ENCODE measurements at places on chromosomes 16 and 17.

DNA sequence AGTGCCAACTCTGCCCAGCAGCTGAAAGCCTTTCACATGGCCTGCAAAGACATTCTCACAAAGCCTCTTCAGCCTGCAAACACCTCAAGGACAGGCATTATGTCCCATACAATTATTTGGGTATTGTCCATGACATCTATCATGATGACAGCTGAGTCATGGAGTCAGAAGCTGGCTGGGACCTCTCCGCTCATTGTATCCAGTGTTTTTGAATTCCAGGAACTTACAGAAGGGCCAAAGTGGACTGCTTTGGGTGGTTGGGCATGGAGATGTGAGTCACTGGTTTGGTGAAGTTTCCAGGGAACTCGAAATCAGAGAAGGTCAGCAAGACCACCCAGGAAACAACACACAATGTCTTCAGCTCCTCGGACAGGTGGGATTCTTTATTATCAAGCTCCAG, 188.6 kb upstream of the CCL2 start:
- DNase-seq: no peak

DNA sequence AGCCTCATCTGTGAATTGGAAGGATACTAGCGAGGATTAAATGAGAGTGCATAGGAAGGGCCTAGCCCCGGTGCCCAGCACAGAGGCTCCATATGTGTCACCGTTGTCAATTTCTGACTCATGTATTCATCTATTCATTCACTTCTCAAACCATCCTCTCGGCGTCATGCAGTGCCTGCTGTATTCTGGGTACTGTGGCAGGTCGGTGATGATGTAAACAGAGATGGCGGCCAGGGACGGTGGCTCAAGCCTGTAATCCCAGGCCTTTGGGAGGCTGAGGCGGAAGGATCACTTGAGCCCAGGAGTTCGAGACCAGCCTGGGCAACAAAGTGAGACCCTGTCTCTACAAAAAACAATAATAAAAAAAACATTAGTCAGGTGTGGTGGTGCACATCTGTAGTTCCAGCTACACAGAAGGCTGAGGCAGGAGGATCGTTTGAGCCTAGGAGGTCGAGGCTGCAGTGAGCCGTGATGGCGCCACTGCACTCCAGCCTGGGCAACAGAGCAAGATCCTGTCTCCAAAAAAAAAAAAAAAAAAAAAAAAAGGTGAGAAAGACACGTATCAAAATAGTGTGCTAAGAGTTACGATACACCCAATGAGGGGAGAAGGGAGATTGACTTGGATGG, 4.3 kb upstream of the PPP1R1B start:
- DNase-seq: no peak

- no peak for DNase-seq
These were observed 34.3 kb downstream of the SMURF2 start for GRCh38 chr17:64627797-64628196.

GRCh38 chr16:54284931-54285413, 1.6 kb downstream of the IRX3 start:
- DNase-seq: no peak

GRCh38 chr16:24174504-24174903, 81.6 kb upstream of the CACNG3 start:
- DNase-seq: no peak

DNA sequence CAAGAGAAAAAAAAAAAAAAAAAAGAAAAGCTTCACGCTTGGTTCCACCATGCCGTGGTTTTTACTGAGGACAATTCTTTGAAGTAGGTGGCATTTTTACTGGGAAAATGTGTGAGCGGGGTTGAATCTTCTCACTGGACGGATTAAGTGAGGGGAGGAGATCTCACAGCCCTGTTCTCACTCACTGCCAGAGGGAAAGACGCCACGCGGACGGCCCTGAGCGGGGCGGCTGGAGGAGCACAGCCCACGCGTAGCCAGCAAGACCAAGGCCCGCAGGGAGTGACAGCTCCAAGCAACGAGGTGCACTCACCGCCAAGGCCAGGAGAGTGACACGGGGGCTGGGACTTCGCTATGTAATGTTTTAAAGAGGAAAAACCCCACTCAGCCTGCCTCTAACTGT, 43.1 kb downstream of the MRM3 start:
- DNase-seq: no peak

GRCh38 chr17:74814453-74814852, 38.3 kb upstream of the NAT9 start:
- DNase-seq: no peak

DNA sequence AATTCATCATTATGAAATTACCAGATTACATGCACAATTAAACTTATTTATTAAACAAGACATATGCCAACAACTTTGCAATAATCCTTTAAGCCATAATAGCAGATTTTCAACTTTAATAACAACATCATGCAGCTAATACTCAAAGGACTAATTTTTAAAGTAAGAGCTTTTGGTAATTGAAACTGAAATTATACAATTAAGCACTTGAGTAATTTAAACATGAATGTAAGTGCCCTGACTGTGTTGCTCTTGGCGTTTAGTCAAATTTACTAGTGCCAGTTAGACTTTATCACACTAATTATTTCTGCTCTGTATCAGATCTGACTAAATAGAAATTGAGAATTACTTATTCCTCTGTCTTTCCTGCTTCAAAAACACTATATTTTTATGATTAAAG, 46.8 kb upstream of the PSMD7 start:
- no peak for DNase-seq

- no peak for DNase-seq
These were observed 404 bp downstream of the EMC6 start for GRCh38 chr17:3669085-3669347.

- no peak for DNase-seq
These were observed 21.9 kb downstream of the WIPI1 start for GRCh38 chr17:68435361-68435760.

DNA sequence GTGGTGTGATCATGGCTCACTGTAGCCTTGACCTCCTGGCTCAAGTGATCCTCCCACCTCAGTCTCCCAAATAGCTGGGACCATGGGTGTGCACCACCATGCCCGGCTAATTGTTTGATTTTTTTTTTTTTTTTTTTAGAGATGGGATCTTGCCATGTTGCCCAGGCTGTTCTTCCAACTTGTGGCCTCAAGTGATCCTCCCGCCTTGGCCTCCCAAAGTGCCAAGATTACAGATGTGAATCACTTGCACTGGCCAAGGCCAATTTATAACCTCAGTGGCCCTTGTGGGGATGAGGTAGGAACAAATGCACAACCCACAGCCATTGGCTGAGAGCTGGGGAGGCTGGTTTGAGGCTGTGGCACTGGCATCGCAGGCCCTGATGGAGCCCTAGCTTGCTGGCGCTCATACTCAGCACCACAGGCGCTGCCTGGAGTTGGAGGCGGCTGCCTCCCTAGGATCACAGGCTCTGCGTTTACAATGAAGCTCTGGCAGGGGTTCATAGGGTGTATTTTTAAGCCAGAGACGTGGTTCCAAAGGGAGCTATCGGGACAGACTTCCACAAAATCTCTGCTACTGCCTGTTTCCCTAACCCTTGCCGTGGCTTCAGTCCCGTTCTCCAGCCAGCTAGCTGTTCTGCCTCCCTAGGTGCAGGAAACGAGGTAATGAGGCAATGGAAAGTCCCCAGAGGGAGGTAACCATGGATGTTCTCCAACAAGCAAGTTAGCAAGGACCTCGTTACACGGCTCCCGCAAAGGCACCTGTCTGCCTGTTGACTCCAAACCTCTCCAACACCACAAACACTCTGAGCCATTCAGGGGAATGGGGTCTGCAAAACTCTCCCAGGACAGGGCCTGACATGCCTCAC, 2.9 kb downstream of the ABCA3 start:
- DNase-seq: no peak

GRCh38 chr17:75048249-75048878, 1.3 kb downstream of the KCTD2 start:
- no peak for DNase-seq

DNA sequence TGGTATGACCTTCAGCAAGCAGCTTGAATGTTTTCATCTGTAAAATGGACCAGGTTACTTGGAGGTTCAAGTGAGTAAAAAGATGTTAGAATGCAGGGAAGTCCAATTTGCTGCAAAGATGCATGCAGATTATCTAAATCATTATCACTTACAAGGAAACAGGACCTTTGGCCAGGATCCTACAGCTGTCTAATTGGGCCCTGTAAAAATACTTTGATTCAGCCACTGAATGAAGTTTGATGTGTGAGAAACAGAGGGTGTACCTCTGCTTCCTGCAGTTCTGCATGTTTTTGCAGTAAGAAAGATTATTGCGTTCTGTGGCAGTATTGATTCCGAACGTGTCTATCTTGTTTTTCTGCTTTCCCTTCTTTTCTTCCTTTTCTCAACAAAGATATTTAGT, 10.2 kb downstream of the CDH13 start:
- no peak for DNase-seq

DNA sequence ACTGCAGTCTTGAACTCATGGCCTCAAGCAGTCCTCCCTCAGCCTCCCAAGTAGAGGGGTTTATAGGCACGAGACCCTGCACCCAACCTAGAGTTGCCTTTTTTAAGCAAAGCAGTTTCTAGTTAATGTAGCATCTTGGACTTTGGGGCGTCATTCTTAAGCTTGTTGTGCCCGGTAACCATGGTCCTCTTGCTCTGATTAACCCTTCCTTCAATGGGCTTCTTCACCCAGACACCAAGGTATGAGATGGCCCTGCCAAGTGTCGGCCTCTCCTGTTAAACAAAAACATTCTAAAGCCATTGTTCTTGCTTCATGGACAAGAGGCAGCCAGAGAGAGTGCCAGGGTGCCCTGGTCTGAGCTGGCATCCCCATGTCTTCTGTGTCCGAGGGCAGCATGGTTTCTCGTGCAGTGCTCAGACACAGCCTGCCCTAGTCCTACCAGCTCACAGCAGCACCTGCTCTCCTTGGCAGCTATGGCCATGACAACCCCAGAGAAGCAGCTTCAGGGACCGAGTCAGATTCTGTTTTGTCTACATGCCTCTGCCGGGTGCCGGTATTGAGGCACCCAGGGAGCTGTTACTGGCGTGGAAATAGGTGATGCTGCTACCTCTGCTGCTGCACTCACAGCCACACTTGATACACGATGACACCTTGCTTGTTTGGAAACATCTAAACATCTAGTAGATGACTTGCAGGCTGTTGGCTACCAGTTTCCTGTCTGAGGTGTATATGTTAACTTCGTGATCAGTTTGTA, 3.3 kb downstream of the RPL13 start:
- no peak for DNase-seq

GRCh38 chr16:67411339-67411738, 4.9 kb downstream of the ZDHHC1 start:
- no peak for DNase-seq

DNA sequence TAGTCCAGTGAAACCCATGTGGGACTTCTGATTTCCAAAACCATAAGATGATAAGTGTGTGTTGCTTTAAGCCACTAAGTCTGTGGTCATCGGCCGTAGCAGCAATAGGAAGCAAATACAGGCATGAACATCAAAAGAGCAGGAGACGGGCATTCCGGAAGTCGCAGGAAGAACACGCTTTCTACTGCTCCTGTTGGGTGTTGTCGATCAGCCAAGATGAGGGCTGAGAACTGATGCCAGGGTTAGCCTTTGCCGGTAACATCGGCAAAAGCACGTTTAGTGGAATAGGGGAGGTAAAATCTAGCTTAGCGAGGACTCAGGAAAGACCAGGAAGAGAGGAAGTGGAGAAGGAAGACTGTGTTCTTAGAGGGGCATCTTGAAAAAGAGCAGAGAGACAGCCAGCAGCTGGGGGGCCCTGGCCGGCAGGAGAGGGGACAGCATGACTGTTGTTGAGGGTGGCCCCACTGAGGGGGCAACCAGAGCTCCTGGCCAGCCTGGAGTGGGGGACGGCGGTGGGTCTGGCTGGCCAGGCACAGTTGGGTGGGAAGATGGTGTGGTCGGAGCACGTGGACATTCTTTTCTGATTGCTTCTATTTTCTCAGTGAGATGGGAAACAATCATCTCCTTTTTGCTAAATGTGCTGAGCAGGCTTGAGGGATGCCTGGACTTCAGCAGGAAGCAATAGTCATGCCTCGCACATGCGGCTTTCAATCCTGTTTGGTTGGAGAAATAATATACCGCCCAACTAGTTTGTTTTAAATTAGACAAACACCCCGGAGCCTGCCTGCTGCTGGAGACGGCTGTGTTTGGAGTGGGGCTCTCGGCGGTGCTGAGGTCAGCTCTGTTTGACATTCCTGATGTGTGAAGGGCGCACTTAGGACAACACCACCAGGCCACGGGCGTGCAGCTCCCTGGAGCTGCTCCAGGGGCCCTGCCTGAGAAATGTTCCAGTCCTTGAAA, 109.9 kb downstream of the METRNL start:
- DNase-seq: no peak

- no peak for DNase-seq
These were observed 57.0 kb downstream of the BAIAP2 start for GRCh38 chr17:81091774-81092517.

DNA sequence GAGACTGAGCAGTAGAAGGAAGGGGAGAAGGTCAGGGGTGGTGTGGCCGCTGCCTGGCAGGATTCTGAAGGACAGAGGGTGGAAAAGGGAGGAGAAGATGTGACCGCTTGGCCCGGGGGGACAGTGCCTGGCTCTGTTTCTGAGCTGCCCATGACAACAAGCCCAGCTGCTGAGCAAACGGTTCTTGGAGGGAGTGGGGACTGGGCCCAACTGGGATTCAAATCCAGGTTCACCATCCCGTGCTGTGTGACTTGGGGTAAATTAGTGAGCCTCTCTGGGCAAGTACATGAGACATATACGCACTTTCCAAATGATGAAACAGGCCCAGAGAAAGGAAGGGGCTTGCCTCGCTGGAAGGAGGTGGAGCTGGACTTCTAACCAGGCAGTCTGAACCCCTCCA, 23.3 kb downstream of the SEC14L5 start:
- DNase-seq: no peak

- DNase-seq: no peak
These were observed 4.5 kb downstream of the NXPH3 start for GRCh38 chr17:49580055-49580721.

DNA sequence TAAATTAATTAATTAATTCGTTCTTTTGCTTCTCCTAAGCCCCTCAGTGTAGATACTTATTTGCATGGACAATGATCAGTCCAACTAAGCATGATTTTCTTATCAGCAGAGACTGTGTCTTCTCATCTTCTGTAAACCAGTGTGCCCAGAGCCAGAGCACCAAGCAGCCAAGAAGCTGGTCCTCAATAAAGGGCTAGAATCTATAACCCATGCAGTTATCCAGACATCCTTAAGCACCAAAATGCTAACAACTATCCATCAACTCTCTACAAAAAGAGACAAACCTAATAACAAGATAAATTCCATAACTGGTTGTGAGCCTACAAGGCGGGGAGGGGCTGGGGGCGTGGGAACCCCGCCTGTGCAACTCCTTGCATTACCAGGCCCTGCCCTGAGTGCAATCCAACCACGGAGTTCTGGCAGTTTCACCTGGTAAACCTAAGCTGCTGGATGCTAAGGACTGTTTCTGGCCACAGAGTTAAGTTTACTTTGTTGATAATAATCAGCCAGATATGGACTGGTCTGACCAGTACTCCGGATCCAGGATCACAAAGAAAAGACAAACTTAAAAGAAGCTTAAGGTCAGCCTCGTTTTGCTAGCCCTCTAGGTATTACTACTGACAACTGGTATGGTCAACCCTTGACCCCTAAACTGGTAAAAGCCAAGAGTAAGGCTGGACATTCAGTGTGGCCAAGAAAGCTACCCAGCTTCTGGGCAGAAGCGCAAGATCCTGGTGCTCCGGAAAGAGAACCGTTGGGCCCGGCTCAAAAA, 51.5 kb downstream of the ZFHX3 start:
- DNase-seq: no peak

GRCh38 chr16:47947723-47948122, 208.1 kb downstream of the ABCC12 start:
- no peak for DNase-seq

Measured in activated T-cell treated with anti-CD3 and anti-CD28 coated beads for 1 hour (primary cell).